ENCODE measurements at places on chromosomes 2 and 18.
A peak's percentile ranks its signal among the peaks of the same experiment; 100 is the strongest.

- DNase-seq, result no peak
These were observed 313.5 kb downstream of the RPRM start for GRCh38 chr2:153165021-153165420.

DNA sequence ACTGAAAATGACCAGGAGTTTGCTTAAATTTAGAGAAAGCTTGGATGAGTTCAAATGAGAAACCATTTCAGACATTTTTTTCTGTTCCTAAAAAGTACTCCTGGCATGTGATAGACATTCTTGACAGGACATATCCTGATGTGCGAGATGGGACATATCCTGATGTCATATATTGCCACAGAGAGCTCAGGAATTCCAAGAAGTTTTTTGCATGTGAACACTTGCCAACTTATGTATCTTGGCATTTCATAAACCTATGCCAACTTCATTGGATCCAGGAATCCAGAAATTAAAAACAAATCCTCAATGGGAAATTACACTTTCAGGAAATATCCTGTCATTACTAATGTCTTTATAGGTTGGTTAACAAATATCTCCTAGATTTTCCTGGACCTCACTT, 2.9 kb upstream of the SERPINB3 start:
- DNase-seq, result no peak

- DNase-seq, result no peak
These were observed 206.5 kb upstream of the NT5C1B start for GRCh38 chr2:18795906-18796305.

DNA sequence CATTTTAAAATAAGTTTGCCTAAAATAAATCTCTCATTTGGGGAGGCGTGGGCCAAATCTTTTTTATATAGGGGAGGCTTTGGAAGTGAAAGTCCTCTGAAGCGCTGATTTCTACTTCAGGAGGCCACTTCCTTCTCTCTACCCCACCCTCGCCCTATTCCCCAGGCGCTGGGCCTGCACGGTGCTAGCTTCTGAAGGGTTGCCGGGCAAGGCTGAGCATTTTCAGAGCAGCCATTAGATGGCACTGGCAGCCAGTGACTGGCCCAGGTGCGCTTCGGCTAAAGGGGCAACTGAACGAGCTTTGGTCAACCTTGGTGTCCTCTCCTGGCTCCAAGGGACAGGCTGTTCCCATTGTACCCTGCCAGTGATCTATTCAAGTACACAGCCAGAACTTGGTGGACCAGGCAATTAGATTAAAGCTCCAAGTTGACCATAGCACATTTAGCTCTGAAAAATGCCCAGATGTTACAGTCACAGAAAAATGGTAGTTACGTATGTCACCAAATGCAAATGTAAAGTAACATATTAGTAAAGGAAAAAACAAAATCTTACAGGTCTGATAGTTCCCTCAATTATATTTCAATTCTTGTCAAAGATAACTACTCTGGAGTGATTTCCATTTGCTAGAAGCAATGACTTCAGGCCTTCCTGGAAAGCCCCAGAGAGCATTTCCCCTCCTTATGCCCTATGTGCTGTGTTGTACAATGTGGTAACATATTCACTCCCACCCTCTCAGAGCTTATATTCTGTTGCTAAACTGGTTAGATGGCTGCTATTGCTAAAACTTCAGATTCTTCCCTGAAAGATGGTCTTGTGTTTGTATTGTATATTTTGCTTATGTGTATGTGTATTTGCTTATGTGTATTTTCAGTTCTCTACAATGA, 2.1 kb downstream of the POMC start:
- DNase-seq, result peak; percentile 17

- no peak for DNase-seq
These were observed 248.3 kb downstream of the TTC32 start for GRCh38 chr2:19653509-19653908.

- no peak for DNase-seq
These were observed 95.9 kb upstream of the HDAC4 start for GRCh38 chr2:239496700-239497099.

DNA sequence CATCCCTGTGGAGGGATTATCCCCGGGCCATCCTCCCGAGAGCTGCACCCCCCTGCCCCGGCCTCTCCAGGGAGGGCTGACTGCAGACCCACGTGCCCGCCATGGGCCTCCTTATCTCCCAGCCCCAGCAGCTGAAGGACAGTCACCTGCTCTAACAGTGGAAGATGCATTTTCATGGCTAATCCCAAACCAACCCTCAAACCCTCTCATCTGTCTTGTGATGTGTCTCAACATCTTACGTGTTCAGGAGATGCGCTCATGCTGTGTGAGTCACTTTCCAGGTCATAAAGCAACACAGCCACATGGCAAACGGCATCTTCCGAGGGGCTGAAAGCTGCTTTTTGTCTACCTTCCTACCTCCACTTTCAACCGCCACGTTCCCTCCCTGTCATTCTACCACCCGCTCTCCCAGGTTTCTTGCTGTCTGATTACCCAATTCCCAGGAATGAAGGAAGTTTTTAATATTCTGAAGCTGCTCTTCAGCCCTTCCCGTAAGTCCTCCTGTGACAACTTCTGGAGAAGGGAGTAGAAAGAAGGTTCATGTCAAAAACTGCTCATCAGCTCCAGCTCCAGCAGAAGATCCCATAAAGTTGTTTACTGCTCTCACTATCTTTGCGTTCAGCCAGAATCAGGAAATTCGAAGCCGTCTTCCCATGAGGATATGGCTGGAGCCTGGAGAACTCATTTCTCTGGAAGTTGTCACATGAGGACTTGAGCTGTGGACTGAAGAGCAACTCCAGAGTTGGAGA, 54.5 kb downstream of the MBP start:
- no peak for DNase-seq

DNA sequence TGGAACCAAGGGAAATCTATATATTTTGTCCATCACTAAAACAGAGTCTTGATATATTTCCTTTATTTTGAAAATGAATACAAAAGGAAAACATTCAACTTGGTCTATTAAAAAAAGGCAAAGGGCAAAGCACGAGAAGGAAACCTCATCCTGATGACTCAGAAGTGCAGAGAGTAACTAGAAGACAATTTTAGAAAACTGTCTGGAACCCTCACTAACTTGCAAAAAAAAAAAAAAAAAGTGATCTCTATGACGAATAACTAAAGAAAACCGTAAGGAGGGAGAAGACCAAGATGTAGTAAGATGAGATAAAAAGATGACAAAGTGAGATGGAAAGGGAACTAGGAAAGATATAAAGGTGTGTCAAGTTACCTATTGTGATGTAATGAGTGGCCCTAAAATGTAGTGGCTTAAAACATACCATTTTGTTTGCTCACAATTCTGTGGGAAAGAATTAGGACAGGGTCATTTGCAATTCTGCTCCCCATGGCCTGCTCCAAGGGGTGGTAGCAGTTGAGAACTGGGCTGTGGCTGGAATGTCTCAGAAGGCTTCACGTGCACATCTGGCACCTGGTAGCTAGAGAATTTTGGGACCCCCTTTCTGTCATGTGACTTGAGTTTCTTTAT, 303.0 kb downstream of the DYSF start:
- no peak for DNase-seq

DNA sequence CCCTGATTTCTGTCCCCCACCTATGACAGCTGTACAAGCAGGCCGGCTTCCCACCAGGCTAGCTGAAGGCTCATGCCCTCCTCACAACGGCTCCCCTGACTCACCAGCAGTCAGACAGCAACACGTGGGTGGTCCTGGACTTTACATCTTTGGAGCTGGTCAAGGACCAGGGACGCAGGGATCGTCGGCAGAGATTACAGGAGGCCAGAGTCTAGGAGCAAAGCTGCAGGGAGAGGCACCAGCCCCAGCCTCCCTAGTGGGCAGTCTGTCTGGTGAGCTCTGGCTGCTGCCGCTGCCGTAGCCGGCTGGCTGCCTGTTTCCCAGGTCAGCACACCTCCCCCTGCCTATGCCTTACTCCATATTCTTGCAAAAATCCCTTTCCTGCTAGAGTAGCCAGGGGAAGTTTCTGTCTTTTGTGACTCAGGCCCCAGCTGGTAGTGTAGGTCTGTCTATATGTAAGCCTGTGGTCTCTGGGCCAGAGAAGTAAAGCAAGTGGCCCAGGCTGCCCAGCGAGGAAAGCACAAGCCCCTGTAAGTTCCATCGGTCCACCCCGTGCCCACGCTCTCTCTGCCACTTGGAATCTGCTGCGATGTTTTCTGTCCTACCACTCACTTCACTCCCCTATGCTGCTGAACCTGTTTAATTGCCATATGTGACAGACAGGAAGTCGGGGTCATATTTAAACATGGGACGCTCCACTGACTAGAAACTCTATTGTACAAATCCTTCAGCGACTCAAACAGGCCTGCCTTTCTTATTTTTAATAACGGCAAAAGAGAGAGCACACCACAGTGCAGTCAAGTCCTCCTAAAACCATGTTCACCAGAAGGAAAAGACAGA, 2.4 kb upstream of the ARHGEF4 start:
- DNase-seq, result no peak

DNA sequence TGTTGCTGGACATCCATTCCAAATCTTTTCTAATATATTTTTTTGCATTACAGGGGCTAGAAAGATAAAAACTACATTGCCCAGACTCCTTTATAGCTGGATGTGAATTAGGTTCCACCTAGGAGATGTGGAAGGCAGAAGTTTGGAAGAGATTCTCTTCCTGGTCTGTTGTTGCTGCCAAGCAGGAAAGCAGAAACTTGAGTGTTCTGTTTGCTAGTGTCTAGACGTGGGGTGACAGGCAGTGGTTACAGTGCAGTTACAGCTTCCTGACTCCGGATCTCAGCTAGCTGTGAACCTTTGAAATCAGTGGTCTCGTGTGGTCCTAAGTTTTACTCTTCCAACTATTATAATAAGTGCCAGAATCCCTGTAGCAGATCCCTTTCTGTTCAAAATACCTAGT, 46.2 kb downstream of the COL4A4 start:
- no peak for DNase-seq

DNA sequence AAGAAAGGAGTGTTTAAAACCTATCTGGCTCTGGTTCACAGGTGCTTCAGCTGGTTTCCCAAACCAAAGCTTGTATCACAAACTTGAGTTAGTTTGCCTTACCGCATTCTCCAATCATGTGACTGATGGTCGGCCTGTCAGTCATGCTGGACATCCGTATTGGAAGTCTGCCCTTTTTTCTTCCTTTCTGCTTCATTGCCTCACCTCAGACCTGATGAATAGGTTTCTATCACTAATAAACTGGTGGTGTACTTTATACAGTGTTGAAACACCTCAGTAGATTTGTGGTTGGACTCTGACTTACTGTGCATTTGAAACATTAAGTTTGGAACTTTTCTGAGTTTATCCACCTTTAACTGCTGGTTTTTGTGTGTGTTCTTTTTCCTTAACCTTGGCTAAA, 84.1 kb downstream of the R3HDM1 start:
- no peak for DNase-seq

- DNase-seq, result no peak
These were observed 1.8 kb upstream of the MPV17 start for GRCh38 chr2:27324720-27325119.

GRCh38 chr2:223950448-223951347, 5.6 kb upstream of the WDFY1 start:
- DNase-seq, result no peak

GRCh38 chr18:28088477-28088876, 88.5 kb downstream of the CDH2 start:
- DNase-seq, result no peak

GRCh38 chr2:158034198-158034866, 67.3 kb upstream of the UPP2 start:
- DNase-seq, result peak; percentile 95

DNA sequence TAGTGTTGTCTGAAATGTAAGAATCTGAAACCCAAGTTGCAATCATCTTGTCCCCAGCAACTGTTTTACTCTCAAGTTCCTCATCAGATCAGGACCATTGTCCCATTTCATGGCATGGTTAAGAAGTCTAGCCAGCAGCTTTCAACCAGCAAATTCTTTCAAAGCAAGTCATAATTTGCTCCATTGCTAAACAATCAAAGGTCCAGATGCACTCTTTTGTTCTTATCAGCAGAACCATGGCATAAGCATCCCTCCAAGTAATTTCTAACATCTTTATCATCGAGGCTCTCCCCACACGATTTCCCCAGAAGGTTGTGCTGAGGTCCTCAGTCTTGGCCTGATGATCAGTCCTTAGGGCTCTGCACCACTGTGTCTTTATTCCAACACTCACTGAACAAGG, 67.5 kb upstream of the APCDD1 start:
- no peak for DNase-seq

GRCh38 chr2:222673883-222674282, 2.4 kb downstream of the MOGAT1 start:
- no peak for DNase-seq

DNA sequence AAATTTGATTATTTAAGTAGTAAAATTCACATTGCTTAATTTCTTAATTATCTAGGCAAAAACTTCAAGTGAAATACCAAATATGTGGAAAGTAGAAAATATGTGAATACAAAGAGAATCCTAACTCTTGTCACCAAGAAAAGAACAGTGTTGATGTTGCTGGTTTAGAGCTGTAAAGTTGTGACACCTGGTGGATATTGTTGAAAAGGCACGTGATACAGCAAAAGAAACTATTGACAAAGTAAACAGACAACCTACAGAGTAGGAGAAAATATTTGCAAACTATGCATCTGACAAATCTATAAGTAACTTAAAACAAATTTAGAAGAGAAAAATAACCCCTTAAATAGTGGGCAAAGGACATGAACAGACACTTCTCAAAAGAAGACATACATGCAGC, 25.6 kb upstream of the ZC3H15 start:
- DNase-seq, result peak; percentile 76

DNA sequence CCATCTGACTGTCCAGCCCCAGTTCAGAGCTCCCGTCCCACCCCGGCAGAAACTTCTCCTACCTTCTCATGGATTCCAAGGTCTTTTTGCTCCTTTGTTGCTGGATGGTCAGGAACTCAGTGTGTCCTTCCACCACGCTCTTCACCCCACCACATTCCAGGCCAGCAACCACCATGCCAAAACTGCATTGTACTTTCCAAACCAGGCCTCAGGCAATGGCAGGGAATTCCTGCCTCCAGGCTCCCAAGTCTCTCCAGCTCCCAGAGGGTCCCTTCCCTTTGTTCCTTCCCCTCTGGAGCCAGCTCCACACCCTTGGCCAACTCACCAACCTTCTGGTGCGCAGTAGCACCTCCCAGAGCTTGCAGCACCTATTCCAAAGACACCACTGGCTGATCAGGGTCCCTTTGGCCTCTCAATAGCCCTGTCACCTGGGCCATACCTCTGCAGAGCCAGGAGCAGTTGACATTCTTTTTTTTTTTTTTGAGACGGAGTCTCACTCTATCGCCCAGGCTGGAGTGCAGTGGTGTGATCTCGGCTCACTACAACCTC, 8.1 kb downstream of the CHMP1B start:
- DNase-seq, result no peak

- DNase-seq, result no peak
These were observed 32.4 kb downstream of the NGEF start for GRCh38 chr2:232980683-232981082.

GRCh38 chr18:23998820-23999219, 15.7 kb upstream of the TTC39C start:
- no peak for DNase-seq

GRCh38 chr2:85516653-85517389, 22.1 kb upstream of the MAT2A start:
- peak; percentile 32 for DNase-seq

DNA sequence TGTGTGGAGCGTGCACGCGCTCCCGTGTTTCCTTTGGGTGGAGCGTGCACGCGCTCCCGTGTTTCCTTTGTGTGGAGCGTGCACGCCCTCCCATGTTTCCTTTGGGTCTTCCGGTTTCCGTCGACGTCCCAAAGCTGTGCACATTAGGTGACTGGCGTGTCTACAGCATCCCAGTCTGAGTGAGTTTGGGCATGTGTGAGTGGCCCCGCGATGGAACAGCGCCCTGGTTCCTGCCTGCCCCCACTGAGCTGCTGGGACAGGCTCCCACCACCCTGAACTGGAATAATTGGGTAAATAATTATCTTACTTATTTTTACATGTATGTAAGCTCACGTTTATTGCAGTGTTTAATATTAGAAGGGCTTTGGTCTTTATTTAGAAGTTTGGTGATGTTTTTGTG, 104.2 kb downstream of the AGAP1 start:
- no peak for DNase-seq

Data from Kasumi-1 (cell line).